Naive thymus-derived CD4-positive, alpha-beta T cell (primary cell): ENCODE measurements at places on chromosomes 6 and 20. TPM values are rescaled to one million over a fixed set of nuclear protein-coding genes. Genes with fewer than 3 reads are reported as not detected.

Gene CDH22
- not detected in 2 replicates for total RNA-seq

Gene CRISP1
- total RNA-seq: not detected

Gene KIAA1755
- total RNA-seq: not detected

Gene BPIFB2
- total RNA-seq: not detected

Gene PAX1
- not detected for total RNA-seq

Gene TPX2
- 0.96 TPM for total RNA-seq

Gene MLIP
- not detected for total RNA-seq

Gene FRK
- 0.05 TPM in 1 of 2 replicates, not detected in the other for total RNA-seq

Gene LY6G6D
- total RNA-seq: not detected

Gene LYRM4
- 15.1 TPM for total RNA-seq
